Progenitor cell of endocrine pancreas (in vitro differentiated cells): ENCODE measurements at places on chromosomes 4 and X. TPM values are rescaled to one million over a fixed set of nuclear protein-coding genes. Genes with fewer than 3 reads are reported as not detected.

DNA sequence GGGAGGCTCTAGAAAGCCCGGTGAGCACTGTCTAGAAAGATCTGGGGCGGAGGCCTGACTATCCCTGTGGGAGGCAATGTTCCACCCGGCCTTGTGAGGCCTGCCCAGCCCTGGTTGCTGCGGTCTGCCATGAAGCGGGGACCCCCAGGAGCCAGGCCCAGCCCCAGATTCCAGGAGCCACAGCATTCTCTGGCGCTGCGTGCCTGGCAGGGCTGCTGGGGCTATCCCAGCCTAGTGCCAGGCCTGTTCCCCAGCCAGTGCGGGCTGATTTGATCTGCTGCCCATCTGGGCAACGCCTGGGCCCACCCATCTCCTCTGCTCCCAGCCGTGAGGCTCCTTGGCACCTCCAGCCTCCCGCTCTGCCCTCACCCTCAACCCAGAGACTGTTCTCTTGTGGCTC is 19.6 kb downstream of the ATP2B3 start:
- H3K4me1 ChIP-seq, result no peaks in the 10 kb centered on the region
- DNase-seq, result no peak
- peaks cover 3% of the 10 kb centered on the region for H3K27me3 ChIP-seq

- no peaks in the 10 kb centered on the region for H3K36me3 ChIP-seq
- no peak overlapping the region for H3K27ac ChIP-seq
- no peak overlapping the region for H3K4me3 ChIP-seq
- no peaks in the 10 kb centered on the region for H3K27me3 ChIP-seq
- no peaks in the 10 kb centered on the region for H3K4me1 ChIP-seq
Observed at GRCh38 chr4:19961091-19961490, 290.6 kb upstream of the SLIT2 start.

DNA sequence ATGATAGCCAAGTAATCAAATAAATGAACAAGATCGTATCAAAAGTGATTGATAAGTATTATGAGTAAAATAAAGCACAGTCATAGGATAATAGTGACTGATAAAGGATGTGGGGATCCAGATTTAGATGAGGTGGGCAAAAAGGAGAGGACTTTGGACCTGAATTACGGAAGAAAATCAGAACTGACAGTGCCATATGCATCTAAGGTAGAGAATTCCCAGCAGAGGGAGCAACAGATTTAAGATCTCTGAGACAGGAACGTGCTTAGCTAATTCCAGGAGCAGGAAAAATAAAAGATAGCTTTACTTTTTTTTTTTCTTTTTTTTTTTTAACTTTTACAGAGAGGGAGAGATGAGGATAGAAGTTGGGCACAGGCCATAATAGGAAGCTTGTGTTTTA is 189.9 kb downstream of the NWD2 start:
- H3K4me3 ChIP-seq, result no peak overlapping the region
- H3K27ac ChIP-seq, result no peak overlapping the region
- DNase-seq, result no peak

NUDT11 gene
- total RNA-seq, result 17.9 and 20.2 TPM in 2 replicates

- DNase-seq, result no peak
- H3K27ac ChIP-seq, result no peak overlapping the region
- peaks cover 12% of the 10 kb centered on the region for H3K4me1 ChIP-seq
- H3K27me3 ChIP-seq, result no peaks in the 10 kb centered on the region
Observed at GRCh38 chr4:15147714-15148113, 145.4 kb downstream of the CPEB2 start.

- H3K27me3 ChIP-seq, result no peaks in the 10 kb centered on the region
- no peak overlapping the region for H3K27ac ChIP-seq
- no peak for DNase-seq
- H3K4me3 ChIP-seq, result no peak overlapping the region
- no peaks in the 10 kb centered on the region for H3K4me1 ChIP-seq
- H3K36me3 ChIP-seq, result peaks cover 34% of the 10 kb centered on the region
Observed at GRCh38 chrX:155592331-155592730, 20.4 kb downstream of the TMLHE start.

DNA sequence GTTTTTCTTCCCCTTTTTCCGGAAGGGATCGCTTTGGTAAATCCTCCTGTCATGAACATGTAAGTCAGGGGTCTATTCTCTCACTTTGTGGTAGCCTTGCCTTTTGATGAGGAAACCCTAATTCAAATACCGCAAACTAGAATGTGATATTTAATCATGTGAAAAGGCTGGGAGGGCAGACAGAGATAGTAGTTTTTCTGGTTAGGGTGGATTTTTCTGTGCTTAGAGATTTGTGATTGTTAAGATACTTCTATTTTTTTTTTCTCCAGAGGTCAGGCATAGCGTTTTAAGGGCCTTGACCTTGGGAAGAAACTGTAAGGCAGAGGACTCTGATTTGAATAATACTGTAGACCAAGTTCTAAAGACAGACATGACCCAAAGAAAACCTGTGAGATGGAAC is 41.8 kb upstream of the PACRGL start:
- no peak overlapping the region for H3K4me3 ChIP-seq
- H3K27ac ChIP-seq, result no peak overlapping the region
- peaks cover 8% of the 10 kb centered on the region for H3K4me1 ChIP-seq
- no peaks in the 10 kb centered on the region for H3K27me3 ChIP-seq
- no peaks in the 10 kb centered on the region for H3K36me3 ChIP-seq

DNA sequence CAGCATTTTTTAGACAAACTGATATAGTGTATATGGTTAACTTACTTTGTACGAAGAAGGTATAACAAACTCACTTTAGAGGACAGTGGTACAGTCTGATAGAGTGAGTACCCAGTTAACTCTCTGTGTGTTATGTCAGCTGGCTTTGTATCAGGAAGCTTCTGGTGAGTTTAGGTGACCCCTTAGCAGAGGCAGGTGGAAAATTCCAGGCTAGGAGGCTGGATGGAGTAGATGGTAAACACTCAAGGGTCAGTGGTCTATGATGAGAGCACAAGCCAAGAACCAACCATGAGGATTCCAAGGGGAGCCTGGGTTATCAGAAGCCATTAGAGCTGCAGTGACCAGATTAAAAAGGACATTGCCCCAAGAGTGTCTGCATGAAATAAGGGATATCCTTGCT is 227.3 kb upstream of the CENPE start:
- no peak overlapping the region for H3K4me3 ChIP-seq
- DNase-seq, result no peak
- no peaks in the 10 kb centered on the region for H3K36me3 ChIP-seq
- H3K4me1 ChIP-seq, result peaks cover 5% of the 10 kb centered on the region
- no peak overlapping the region for H3K27ac ChIP-seq

AMER1 gene
- total RNA-seq, result 12.6 and 12.9 TPM in 2 replicates

GRCh38 chrX:124239911-124240310 is 92.5 kb upstream of the TEX13D start:
- no peaks in the 10 kb centered on the region for H3K36me3 ChIP-seq
- H3K4me3 ChIP-seq, result no peak overlapping the region
- H3K27ac ChIP-seq, result no peak overlapping the region
- DNase-seq, result no peak

- no peak overlapping the region for H3K4me3 ChIP-seq
- peak overlapping the region; percentile 22 for H3K27ac ChIP-seq
- peaks cover 51% of the 10 kb centered on the region for H3K4me1 ChIP-seq
- no peaks in the 10 kb centered on the region for H3K27me3 ChIP-seq
Observed at GRCh38 chr4:168560184-168561180, 63.6 kb downstream of the PALLD start.

AFF2 gene
- total RNA-seq, result 7.7 and 8.4 TPM in 2 replicates

DNA sequence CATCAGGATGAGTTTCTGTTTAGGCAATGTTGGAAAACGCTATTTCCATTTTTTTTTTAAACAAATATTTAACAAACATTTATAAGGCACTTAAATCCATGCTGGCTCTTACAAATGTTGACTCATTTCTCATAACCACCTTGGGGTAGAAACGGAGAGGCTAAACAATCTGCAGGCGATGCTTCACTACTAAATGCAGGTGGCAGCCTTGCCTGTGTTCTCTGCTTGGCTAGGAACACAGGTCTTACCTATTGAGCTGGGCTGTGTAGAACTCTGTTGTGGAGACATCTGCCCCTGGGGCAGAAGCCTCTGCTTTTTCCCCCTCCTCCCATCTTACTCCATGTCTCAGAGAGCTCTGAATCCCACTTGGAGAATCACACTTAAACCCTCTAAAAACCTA is 1.4 kb upstream of the CXCL1 start:
- peaks cover 41% of the 10 kb centered on the region for H3K27me3 ChIP-seq
- peaks cover 11% of the 10 kb centered on the region for H3K4me1 ChIP-seq
- no peaks in the 10 kb centered on the region for H3K36me3 ChIP-seq
- H3K4me3 ChIP-seq, result no peak overlapping the region
- no peak for DNase-seq
- H3K27ac ChIP-seq, result no peak overlapping the region

PDGFC gene
- 42.2 and 42.5 TPM in 2 replicates for total RNA-seq

DNA sequence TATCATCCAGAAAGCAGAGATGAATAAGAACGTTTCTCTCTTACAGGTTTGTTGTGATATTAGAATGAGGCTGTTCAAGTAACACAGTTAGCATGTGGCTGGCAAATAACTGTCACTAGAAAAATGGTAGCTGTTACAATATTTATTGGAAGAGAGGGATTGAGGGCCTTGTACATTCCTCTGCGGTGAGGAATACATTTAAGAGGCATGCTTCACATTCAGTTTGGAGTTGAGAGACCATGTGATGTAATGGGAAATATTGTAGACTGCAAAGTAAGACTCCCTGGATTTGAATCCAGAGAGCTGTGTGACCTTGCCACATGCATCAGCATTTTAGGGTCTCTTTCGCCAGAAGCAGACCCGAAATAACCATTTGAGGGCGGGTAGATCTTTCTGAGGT is 104.8 kb upstream of the KIT start:
- no peak overlapping the region for H3K27ac ChIP-seq
- H3K4me3 ChIP-seq, result no peak overlapping the region
- H3K27me3 ChIP-seq, result peaks cover 7% of the 10 kb centered on the region
- H3K36me3 ChIP-seq, result no peaks in the 10 kb centered on the region

GRCh38 chr4:2042947-2043395 is 16.2 kb upstream of the NAT8L start:
- H3K4me1 ChIP-seq, result no peaks in the 10 kb centered on the region
- no peak for DNase-seq
- peak overlapping the region; percentile 70 for H3K4me3 ChIP-seq
- no peak overlapping the region for H3K27ac ChIP-seq
- H3K36me3 ChIP-seq, result no peaks in the 10 kb centered on the region
- peaks cover 21% of the 10 kb centered on the region for H3K27me3 ChIP-seq

- no peak for DNase-seq
- no peak overlapping the region for H3K27ac ChIP-seq
- H3K27me3 ChIP-seq, result no peaks in the 10 kb centered on the region
- peaks cover 49% of the 10 kb centered on the region for H3K4me1 ChIP-seq
Observed at GRCh38 chrX:39016556-39016955, 215.3 kb downstream of the MID1IP1 start.

DNA sequence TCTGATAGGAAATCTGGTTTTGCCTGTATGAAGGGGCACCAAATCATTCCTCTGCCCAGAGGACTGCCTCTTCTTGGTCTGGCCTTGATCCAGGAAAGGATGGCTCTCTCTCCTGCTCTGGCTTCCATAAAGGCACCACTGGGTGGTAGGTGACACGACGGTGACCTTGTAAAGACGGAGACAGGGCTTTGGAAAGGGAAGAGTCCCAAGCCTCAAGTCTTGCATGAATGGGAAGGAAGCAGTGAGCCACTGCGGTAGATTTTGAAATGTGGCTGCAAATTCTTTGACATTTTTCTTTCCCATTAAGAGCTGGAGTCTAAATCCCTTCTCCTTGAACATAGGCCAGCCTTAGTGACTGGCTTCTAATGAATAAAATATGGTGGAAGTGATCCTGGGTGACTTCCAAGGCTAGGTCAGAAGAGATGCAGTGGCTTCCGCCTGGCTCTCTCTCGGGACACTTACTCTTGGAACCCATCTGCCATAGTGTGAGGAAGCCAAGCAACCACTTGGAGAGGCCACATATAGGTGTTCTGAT is 347.4 kb downstream of the BCOR start:
- no peak for DNase-seq
- H3K4me3 ChIP-seq, result no peak overlapping the region
- no peak overlapping the region for H3K27ac ChIP-seq
- no peaks in the 10 kb centered on the region for H3K27me3 ChIP-seq
- peaks cover 5% of the 10 kb centered on the region for H3K4me1 ChIP-seq
- H3K36me3 ChIP-seq, result no peaks in the 10 kb centered on the region

DNA sequence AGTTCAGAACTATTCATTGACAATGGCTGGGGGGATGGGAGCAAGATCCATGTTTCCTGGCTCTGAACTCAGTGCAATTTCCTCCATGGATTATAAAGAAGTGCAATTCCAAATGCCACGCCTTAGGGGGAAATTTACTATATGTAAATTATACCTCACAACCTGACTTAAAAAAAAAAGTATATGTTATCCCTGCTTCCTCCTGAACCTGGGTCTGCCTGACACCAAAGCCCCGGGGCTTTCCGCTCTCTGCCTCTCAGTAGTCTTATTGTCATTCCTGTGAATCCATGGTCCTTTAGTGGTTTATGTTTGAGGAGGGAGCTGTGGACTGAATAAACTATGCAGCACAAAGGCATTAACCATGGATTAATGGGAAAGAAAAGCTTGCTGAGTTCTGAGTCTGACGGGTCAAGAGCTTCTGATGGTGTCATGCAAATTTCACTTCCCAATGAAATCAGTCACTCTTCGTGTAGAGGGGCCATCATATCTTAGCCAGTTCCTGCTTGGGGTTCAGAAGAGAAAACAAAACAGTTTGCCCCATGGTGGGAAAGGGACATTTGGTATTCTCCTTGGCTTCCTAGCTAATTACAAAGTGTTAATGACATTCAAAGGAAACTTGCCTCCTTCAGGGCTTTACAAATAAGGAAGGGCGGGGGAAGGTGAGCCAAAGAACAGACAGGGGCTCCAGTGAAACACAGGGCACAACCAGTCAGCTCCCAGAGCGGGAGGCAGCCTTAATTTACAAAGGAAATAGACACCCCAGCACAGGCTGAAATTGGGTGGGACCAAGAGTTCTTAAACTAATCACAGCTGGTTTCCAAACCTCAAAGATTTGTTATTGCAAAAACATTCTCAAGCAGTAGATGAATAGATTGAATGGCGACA is 14.3 kb downstream of the FAM9C start:
- peaks cover 30% of the 10 kb centered on the region for H3K4me1 ChIP-seq
- no peaks in the 10 kb centered on the region for H3K27me3 ChIP-seq
- H3K27ac ChIP-seq, result peak overlapping the region; percentile 94
- no peaks in the 10 kb centered on the region for H3K36me3 ChIP-seq
- H3K4me3 ChIP-seq, result no peak overlapping the region

EOLA2 gene
- total RNA-seq, result 34.4 and 36.4 TPM in 2 replicates

EFHC2 gene
- total RNA-seq, result 1.4 and 1.8 TPM in 2 replicates

SORCS2 gene
- total RNA-seq, result 2.2 and 2.9 TPM in 2 replicates

DNA sequence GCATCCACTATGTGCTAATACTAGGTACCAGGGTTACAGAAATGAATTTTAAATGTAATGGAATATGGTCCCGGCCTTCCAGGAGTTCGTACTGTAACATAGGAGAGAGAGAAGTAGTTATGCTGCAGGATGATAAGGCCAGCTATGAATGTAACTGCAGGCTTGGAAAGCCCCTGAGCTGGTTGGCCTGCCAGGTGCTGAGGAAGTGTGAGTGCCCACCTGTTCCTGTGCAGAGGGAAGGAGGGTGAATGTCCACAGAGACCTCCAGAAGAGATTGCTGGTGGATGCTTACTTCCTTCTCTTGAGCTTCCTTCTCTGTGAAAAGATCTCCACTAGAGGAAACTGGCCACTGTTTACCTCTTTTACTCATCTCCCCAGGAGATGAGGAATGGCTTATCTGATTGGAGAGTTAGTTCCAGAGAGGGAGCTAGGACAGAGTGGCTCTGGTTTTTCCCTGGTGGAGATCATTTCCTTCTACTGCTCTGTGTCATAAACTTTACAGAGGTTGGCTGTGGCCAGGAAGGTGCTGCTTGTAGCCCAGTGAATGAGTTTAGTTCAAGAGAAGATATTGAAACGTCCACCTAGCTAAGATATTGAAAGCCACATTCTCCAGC is 114.0 kb upstream of the LNX1 start:
- H3K36me3 ChIP-seq, result no peaks in the 10 kb centered on the region
- DNase-seq, result no peak
- peaks cover 15% of the 10 kb centered on the region for H3K27me3 ChIP-seq
- H3K4me1 ChIP-seq, result peaks cover 5% of the 10 kb centered on the region
- no peak overlapping the region for H3K27ac ChIP-seq
- no peak overlapping the region for H3K4me3 ChIP-seq
